ENCODE measurements at places on chromosomes 6 and 20. TPM values are rescaled to one million over a fixed set of nuclear protein-coding genes. Genes with fewer than 3 reads are reported as not detected.
A peak's percentile ranks its signal among the peaks of the same experiment; 100 is the strongest.

MOG gene
- total RNA-seq = not detected

ADGRG6 gene
- 177 TPM for total RNA-seq

GRCh38 chr6:127900935-127901334, at the start of gene THEMIS:
Gene THEMIS (minus strand): TSS chr6:127901058. CDS start chr6:127900932, 126 bp downstream.
- DNase-seq = no peak

DNA sequence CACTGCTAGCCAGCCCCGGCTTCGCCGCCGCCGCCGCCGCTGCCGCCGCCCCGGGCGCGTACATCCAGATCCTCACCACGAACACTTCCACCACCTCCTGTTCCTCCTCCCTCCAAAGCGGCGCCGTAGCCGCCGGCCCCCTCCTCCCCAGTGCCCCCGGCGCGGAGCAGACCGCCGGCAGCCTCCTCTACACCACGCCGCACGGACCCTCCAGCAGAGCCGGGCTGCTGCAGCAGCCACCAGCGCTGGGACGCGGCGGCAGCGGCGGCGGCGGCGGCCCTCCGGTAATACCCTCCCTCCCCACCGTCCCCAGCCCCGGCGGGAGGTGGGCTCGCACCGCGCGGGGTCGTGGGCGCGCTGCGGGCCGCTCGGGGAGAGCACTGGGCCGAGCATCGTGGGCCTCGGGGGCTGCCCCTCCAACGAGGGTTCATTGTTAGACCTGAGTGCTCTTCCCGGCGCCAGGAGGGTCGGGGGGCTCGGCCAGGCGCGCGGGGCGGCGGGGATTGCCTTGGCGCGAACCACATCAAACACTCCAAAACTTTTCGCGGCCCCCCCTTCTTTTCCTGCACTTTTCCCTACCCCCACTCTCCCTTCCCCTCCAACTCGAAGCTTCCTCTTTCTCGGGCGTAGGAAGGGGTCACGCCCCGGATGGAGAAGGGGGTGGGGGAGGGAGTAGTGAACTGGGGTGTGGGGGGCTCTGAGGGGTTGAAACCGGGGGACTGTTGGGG, 827 bp downstream of the E2F3 start:
- peak; percentile 57 for DNase-seq

GRCh38 chr6:117617210-117618035, 15.1 kb upstream of the GOPC start:
- no peak for DNase-seq

- DNase-seq = no peak
These were observed 1120.1 kb upstream of the CITED2 start for GRCh38 chr6:140494321-140495108.

- no peak for DNase-seq
These were observed 43.8 kb downstream of the ARFGEF2 start for GRCh38 chr20:48965189-48965910.

LAMA5 gene
- total RNA-seq = 209 TPM

- DNase-seq = peak; percentile 70
These were observed 134.4 kb downstream of the ARHGAP18 start for GRCh38 chr6:129575378-129576118.

GRCh38 chr6:14464055-14464454, 346.5 kb downstream of the CD83 start:
- DNase-seq = peak; percentile 72

DNA sequence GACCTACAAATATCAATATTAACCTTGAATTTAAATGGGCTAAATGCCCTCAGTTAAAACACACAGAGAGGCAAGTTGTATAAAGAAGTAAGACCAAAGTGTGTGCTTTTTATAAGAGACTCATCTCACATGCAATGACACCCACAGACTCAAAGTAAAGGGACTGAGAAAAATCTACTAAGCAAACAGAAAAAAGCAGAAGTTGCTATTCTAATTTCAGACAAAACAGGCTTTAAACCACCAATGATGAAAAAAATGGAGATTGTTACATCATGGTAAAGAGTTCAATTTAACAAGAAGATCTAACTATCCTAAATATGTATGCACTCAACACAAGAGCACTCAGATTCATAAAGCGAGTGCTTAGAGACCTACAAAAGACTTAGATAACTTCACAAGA, 741.9 kb upstream of the MARCKS start:
- DNase-seq = no peak

TINAG gene
- total RNA-seq = not detected

- no peak for DNase-seq
These were observed 60.5 kb upstream of the SAMD5 start for GRCh38 chr6:147447835-147448611.

DNA sequence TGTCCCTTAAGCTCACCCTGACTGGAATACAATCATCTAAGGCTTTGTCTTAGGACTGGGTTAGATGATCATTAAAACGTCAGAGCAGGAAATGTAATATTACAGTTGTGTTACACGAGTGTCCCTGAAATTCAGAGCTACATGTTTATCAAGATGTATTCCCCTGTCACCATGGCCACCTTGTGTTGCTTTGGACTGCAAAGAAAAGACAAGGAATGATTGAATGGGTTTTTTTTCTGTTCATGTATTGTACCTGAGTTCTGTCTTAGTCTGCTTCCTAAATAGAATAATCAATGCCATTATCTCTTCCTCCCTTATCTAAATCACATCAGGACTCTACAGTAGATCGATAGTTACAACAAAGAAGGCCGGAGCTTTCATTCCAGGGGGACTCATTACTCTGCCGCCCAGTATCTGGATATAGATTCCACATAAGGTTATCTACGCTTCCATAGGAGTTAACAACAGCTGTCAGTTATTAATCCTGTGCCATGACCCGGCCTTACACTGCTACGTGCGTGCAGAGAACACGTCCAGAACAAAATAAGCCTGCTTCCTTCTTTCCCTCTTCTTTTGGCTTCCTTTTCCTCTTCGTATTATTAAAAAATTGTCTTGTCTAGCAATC, 274.1 kb upstream of the SASH1 start:
- peak; percentile 44 for DNase-seq

GRCh38 chr6:91340896-91341395, 754.1 kb upstream of the MAP3K7 start:
- DNase-seq = no peak

RBPJL gene
- total RNA-seq = 0.12 TPM

- DNase-seq = no peak
These were observed 54.6 kb downstream of the QRSL1 start for GRCh38 chr6:106684011-106684410.

BPI gene
- 0.49 TPM for total RNA-seq

IPCEF1 gene
- total RNA-seq = 18.1 TPM

CD93 gene
- total RNA-seq = 239 TPM

GRCh38 chr6:122838060-122838780, 49.2 kb downstream of the SMPDL3A start:
- no peak for DNase-seq

- DNase-seq = no peak
These were observed 11.8 kb upstream of the SMLR1 start for GRCh38 chr6:130815200-130816071.

- DNase-seq = no peak
These were observed 278.9 kb downstream of the ESR1 start for GRCh38 chr6:152086223-152086873.

DNA sequence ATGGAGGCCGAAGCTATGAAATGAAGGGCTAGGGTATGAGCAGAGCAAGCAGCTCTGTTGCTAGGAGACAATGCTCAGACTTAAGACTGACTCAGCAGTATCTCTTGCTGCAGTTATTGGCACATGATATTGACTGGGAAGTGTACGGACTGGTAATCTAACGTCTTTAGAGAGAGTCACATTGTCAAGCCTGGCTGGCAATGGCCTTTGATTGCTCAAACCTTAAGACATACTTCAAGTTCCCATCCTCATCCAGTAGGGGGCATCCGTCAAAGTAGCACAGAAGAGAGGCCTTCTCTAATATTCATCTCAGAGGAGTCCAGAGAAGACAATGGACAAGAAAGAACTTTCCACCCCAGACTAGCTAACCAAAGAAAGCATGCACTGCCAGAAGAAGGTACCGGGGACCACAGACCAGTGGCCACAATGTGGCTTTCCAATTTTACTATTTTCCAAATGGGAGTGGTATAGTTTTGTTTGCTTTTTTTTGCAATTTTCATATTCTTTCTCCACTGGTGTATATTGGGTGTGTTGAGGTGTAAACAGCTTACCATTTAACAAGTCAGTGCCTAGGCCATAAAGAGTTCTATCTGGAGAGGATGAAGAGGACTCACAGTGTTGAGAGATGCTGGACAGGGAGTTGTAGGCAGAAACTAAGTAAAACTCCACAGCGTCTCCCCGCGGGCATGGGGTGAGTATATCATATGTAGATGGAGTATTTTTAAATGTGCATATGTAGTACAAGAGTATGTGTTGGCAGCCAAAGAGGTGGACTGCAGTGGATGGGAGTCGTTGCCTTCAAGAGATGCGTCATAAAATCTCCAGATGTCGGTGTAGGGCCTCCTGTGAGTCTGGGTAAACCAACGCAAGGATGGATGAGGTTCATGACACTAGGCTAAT, 36.7 kb downstream of the LRFN2 start:
- peak; percentile 65 for DNase-seq

DNA sequence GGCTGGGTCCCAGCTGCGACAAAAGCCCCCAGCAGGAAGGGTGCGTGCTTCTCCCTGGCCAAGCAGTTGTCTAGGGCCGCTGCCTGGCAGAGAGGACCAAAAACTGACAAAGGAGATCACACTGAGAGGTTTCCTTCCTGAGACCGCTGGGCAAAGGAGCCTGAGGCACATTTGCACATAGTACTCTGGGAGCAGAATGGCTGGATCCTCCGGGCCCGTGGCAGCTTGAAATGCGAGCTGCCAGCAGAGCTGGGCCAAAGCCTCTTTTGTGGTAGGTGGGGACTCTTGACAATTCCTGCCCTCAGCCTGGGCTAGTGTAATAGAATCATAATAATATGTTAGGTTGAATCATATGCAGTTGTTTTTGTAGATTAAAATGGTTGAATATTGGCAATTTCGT, 33.1 kb upstream of the RNF8 start:
- DNase-seq = no peak

DNA sequence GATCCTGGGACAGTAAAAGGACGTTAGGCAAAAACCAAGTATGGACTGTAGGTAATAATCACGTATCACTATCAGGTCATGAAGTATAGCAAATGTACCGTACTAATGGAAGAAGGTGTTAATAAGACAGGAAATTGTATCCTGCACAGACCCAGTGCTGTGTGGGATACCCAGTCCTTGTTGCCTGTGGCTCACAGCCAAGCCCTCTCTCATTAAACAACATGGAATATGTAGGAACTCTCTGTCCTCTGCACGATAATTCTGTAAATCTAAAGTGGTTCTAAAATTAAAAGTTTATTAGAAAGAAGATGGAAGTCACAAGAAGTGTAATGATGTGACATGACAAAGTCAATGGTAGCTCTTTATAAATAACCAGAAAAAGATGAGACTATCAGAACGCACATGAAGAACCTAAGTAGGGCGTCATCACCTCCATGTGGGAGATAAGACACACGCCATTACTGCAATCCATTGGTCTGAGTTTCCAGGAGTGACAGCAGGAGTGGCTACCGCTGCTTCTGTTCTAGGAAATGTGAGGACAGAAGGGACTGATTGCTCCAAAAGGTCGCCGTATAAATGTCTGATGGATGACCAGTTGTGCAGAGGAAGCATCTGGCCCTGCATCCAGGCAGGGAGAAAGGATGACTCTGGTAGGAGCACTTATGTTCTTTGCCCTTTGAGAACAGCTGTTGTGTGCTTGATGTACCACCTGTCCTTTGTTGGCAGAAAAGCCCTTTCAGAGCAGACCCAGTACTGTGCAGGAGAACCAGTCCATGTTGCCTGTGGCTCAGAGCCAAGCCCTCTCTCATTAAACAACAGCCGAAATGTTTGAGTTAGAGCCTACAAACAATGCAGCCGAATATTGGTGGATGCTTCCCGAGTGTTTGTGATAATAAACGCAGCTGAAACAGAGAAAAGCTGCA, 125.6 kb downstream of the FIG4 start:
- DNase-seq = peak; percentile 22

DNA sequence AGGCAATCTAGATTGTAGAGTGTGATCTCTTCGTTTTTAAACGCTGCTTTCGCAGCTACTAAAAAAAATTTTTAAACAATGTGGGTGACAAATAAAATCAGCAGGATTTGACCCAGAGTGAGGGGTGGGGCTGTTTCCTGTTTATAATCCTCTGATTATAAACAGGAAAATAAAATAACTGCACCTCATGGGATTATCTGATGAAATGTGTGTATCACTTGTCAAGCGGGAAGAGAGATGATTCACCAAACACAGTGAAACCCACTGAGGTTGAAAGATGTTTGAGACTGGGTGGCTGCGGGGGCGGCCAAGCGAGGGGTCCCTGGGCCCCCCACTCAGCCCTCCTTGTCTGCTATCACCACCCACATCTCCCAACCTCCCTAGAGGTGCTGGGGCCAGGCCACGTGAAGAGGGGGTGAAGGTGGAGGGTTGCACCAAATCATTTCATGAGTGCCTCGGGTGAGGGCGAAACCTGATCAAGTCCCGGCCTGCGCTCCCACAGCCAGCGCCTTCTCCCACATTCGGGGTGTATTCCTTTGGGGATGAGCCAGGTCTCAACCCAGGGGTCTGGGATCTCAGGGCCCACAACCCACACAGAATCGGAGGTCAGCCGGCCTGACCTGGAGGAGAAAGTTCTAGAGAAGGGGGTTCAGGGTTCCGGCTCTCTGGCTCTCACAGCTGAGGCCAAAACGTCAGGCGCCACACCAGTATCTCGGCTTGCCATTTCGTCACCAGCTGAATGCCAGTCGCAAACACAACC, 212.5 kb downstream of the BMP7 start:
- DNase-seq = no peak

PCSK2 gene
- total RNA-seq = 1.7 TPM

DNA sequence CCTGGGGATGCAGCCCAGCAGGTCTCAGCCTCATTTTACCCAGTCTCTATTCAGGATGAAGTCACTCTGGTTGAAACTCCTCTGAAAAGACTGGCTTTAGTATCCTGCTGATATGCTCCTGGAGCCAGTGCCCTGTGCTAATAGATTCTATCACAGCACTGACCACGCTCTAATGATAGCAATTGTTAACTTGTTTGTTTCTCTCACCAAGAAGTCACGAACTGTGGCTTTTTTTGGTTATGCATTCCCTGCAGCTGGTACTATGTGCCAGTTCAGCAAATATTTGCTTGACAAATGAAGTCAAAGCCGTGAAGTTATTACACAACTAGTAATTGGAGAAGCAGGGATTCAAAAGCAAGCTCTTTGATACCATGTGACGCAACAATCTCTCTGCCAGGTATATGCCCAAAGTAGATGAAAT, 754.6 kb downstream of the KIF16B start:
- no peak for DNase-seq

RFX6 gene
- total RNA-seq = not detected

GRCh38 chr6:135291288-135292076, 110.4 kb downstream of the MYB start:
- DNase-seq = no peak

WDR46 gene
- 48.0 TPM for total RNA-seq

RIPOR2 gene
- total RNA-seq = 18.5 TPM

GRCh38 chr6:7062451-7063162, 45.2 kb upstream of the RREB1 start:
- peak; percentile 48 for DNase-seq

DNA sequence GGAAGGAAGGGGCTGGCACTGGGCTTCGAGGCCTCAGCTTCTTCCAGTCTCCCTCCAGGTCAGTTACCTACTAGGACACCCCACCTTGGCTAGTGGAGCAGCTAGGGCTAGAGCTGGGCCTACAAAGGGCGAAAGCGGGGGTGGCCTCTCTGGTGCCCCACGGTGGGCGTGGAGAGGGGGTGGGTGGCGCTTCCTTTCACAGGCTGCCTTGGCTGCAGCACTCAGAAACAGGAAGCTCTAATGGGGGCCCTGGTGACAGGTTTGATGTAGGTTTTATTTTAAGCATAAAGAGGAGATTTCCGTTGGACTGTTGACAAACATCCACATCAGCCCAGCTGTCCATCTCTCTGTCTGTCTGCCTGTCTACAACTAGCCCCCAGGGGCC, 13.4 kb downstream of the FAM110A start:
- DNase-seq = peak; percentile 32

GRCh38 chr20:507761-508332, 35.7 kb downstream of the CSNK2A1 start:
- DNase-seq = no peak

Data from lung (tissue), 17 donors.